ENCODE measurements at places on chromosomes 1 and 21. TPM values are rescaled to one million over a fixed set of nuclear protein-coding genes. Genes with fewer than 3 reads are reported as not detected.

The INTS3 gene
- total RNA-seq = 117 TPM

The SCAF4 gene
- 67.8 TPM for total RNA-seq

The RIMKLA gene
- 1.9 TPM for total RNA-seq

The BEST4 gene
- total RNA-seq = 2.3 TPM

GRCh38 chr1:183443011-183443410 lies 24.8 kb upstream of the NMNAT2 start:
- no peaks in the 10 kb centered on the region for H3K27me3 ChIP-seq
- no peak overlapping the region for H3K27ac ChIP-seq
- H3K4me1 ChIP-seq = no peaks in the 10 kb centered on the region
- H3K4me3 ChIP-seq = no peak overlapping the region
- H3K36me3 ChIP-seq = no peaks in the 10 kb centered on the region

- H3K4me3 ChIP-seq = no peak overlapping the region
- H3K27me3 ChIP-seq = no peaks in the 10 kb centered on the region
- H3K27ac ChIP-seq = no peak overlapping the region
- no peak for DNase-seq
- peaks cover 9% of the 10 kb centered on the region for H3K4me1 ChIP-seq
These were observed 5.6 kb upstream of the ZNF496 start for GRCh38 chr1:247337250-247337746.

GRCh38 chr1:203120325-203121153 lies 7.0 kb upstream of the ADORA1 start:
- no peaks in the 10 kb centered on the region for H3K36me3 ChIP-seq
- H3K4me3 ChIP-seq = no peak overlapping the region
- H3K27me3 ChIP-seq = peaks cover 25% of the 10 kb centered on the region
- peak; percentile 37 for DNase-seq
- H3K4me1 ChIP-seq = no peaks in the 10 kb centered on the region
- H3K27ac ChIP-seq = no peak overlapping the region

GRCh38 chr1:60727552-60727951 lies 354.8 kb upstream of the NFIA start:
- no peak overlapping the region for H3K27ac ChIP-seq
- no peak for DNase-seq
- no peaks in the 10 kb centered on the region for H3K4me1 ChIP-seq
- no peak overlapping the region for H3K4me3 ChIP-seq
- H3K36me3 ChIP-seq = no peaks in the 10 kb centered on the region
